Uterus (tissue), 4 donors: ENCODE measurements at places on chromosomes 5 and 9. TPM values are rescaled to one million over a fixed set of nuclear protein-coding genes. Genes with fewer than 3 reads are reported as not detected.

GABRP gene
- 1.2 TPM for total RNA-seq

SLC46A2 gene
- total RNA-seq, result not detected

CLTB gene
- 34.7 TPM for total RNA-seq

- H3K27ac ChIP-seq, result no peak overlapping the region
- no peak overlapping the region for H3K4me3 ChIP-seq
- H3K4me1 ChIP-seq, result no peaks in the 10 kb centered on the region
- H3K36me3 ChIP-seq, result no peaks in the 10 kb centered on the region
- no peaks in the 10 kb centered on the region for H3K27me3 ChIP-seq
- no peak for DNase-seq
Measured at GRCh38 chr5:127906562-127907204, 176.9 kb upstream of the SLC12A2 start.

DNA sequence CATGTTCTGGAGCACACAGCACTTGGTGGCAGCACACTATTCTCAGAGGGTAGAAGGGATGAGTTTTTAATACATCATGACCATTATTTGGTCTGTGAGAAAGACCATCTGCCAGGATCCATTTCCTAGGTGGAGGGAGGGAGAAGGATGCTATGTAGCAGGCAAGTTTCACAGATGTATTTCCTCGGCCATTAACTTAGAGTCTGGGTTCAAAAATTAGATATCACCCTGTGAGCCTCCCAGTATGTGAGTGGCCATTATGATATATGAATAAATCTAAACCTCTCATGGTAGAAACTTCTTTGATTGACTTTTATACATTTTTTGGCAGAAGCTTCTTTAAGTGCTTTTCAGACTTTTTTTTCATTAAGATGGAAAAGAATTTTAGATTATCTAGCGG, 133.9 kb downstream of the SREK1 start:
- DNase-seq, result no peak
- H3K27ac ChIP-seq, result no peak overlapping the region
- no peaks in the 10 kb centered on the region for H3K36me3 ChIP-seq
- H3K4me1 ChIP-seq, result no peaks in the 10 kb centered on the region
- no peaks in the 10 kb centered on the region for H3K27me3 ChIP-seq

GRCh38 chr5:139543423-139543991, 17.6 kb upstream of the UBE2D2 start:
- H3K4me3 ChIP-seq, result no peak overlapping the region
- H3K27ac ChIP-seq, result no peak overlapping the region
- no peaks in the 10 kb centered on the region for H3K4me1 ChIP-seq
- peak; percentile 19 for DNase-seq
